ENCODE measurements at places on chromosomes 4 and X. TPM values are rescaled to one million over a fixed set of nuclear protein-coding genes. Genes with fewer than 3 reads are reported as not detected.

GRCh38 chr4:74624351-74625151 lies 169.8 kb downstream of the BTC start:
- ATAC-seq: peak; percentile 48

The ADH1C gene
- 11.3 TPM for total RNA-seq

DNA sequence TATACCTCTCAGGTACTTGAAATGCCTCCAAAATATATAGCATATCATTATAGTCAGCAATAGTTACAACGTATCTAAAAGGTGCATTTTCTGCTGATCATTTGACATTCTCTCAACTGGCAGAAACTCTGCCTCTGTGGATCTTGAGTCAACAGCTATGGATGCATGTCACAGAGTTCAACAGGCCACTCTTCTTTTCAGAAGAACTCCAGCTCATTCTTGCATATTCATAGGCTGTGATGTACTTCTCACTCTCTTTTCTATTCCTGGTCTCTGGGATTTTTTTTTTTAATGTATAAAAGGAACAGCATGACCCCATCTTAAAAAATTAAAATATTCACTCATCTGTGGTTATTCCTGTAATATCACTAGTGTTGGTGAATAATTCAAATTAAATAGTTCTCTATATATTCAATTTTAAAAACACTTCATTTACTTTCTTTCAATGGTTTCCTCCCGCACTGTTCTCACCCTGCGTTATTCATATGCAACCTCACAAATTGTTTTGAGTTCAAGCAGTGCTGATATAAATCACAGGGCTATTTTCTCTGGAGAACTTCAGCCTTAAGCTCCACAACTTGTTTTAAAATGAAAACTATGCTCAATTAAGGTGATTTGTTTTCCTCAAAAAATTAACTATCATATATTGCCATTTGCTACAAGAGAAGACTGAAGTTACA lies 1111.2 kb upstream of the ADGRL3 start:
- ATAC-seq: no peak

DNA sequence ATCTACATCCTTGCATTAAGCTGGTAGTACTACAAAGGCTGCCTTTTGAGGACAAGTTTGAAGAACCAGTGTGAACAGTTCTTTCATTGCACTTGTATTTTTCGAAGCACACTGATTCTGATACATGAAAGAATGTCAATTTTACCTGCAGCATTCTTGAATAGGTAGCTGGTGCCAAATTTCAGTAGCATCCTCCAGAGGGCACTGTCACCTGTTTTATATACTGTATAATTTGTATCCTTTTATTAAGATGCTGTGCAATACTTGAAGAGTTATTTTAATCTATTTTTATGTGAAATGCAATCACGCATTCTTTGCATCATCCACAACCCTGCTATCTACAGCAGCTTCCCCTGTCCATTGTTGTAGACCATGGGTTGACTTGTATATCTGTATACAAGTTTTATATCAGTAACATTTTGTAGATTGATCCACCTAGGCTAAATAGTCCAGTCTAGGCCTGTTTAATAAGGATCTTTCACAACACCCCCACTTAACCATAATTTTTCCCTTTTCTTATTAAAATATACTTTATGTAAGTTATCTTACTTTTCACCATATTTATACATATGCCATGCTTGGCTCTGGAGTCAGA lies 325.7 kb downstream of the PCDH7 start:
- no peak for ATAC-seq

GRCh38 chr4:138344054-138344453 lies 101.9 kb upstream of the SLC7A11 start:
- no peak for ATAC-seq

DNA sequence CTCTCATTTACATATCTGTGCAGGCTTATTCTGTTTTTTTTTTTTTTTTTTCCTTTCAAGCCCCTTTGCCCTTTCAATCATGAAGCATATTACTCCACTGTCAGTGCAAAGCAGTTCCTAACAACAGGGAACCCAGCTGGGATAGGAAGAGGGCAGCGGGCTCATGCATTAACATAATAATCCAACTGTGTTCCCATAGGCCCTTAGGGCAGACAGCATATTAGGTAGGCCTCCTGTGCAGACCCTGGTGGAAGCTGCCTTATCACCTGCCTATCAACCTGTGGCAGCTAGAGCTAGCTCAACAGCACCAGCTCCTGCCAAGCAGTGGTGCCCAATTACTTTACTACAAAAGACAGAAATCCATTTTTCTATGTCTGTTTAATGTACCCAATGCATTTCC lies 49.3 kb downstream of the SLC10A7 start:
- ATAC-seq: no peak

The TCEAL2 gene
- total RNA-seq: 32.7 TPM

DNA sequence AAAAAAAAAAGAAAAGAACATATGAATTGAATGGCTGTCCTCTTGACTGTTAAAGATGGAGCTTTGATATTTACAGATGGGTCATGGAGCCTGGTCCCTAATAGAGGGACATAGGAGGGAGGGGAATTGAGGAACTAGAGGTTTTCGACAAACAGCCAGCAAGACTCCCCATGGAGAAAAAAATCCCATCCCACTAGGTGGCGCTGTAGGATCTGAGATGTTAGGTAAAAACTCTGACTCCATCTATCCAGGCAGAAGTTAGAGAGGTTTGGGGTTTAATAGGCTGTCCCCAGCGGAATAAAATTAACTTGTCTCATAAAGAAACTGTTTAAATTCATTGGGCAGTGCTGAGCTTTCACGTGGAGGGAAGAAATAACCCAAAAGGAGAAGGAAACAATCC lies 45.9 kb downstream of the HMGB2 start:
- no peak for ATAC-seq

The FRG2 gene
- total RNA-seq: not detected

The STATH gene
- total RNA-seq: not detected

DNA sequence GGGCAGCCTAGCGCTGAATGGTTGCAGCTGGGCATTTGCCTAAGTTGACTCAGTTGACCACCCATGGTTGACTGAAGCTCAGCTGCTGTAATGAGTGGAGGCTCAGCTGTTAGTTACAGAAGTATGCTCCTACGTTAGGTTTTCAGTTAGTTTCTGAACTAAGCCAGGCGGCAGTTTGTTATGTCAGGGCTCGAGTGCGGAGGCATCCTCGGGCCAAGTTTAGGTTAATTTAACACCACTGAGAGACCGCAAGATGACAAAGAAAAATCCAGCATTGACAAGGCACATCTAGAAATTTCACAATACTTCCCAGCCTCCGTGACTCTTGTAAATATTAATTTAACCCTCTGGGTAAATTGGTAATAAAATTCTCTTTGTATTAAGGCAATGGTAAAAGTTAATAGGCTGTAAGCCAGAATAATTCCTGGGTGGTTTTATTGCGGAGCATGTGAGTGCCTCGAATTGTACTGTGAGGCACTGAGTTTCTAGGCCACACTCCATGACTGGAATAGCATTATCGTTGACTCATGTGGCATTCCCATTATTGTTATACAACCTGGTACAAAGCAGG lies 33.1 kb upstream of the CDKN2AIP start:
- no peak for ATAC-seq

- no peak for ATAC-seq
These were observed 42.7 kb upstream of the TMEM150C start for GRCh38 chr4:82604522-82604921.

DNA sequence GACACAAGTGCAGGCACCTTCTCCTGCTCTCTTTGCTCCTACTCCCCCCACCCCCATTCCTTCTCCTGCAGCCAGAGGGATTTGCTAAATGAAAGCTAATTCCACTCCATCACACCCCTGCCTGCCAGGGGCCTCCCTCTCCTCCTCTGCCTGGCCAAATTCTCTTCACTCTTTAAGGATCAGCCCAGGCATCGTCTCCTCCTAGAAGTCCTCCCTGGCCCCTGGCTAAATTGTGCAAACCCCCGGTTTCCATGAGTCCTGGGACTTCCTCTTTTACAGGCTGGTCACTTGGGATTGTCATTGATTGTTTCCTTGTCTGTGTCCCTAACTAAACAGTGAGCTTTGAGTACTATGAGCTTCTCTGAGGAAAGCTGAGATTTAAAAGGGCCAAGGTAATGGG lies 8.7 kb upstream of the ABLIM2 start:
- ATAC-seq: no peak

DNA sequence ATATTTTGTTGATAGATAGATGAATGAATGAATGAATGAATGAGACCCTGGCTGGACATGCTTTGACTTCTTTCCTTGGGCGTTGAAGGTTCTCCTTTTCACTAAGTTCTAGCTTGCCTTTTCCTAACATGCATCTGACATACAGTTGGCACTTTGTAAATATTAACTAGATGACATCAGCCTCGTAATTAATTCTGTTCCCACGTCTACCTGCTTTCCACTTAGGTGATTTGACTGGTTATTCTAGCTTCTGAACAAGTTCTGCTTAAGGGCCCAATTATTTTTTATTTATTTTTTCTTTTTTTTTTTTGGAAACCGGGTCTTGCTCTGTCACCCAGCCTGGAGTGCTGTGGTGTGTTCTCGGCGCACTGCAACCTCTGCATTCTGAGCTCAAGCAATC lies 13.9 kb upstream of the RASL11B start:
- no peak for ATAC-seq

DNA sequence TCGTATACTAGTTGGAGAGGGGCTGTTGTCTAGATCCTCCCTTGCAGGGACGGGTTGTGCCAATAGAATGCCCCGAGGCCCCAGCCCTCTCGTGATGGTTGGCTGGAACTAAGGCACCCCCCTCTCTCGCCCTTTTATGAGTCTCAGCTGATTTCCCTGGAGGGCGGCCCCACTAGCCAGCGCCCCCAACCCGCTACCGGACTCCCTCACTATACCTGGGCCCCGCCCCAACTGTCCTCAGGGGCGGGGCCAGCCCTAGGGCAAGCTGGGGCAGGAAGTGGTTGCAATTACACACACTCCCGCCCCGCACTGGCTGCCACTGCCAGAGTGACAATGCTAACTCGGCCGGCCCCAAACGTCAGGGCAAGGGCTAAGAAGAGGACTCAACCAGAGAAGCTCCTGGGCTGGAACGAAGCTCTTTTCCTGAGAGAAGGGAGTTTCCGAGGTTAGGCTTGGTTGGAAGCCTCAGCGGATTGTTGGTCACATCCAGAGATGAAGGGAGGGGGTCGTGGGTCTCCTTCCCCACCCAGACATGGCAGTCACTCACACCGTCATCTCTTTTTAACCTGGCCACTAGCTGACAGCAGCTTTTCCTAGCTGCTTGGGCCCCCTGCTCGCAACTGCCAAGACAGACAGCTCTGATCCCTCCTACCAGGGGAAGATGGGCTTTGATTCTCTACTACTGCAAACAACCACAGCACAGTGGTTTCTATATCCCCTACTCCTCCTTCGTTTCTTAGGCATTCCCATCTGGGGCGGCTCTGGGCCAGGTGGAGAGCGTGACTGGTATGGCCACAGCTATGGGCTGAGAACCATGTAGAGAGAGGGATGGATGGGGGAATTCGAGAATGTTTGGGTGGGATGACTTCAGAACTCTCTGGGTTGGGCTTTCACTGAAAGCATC lies 21.0 kb upstream of the BCORL1 start:
- ATAC-seq: no peak

GRCh38 chr4:101287324-101287723 lies 60.0 kb downstream of the PPP3CA start:
- ATAC-seq: no peak

DNA sequence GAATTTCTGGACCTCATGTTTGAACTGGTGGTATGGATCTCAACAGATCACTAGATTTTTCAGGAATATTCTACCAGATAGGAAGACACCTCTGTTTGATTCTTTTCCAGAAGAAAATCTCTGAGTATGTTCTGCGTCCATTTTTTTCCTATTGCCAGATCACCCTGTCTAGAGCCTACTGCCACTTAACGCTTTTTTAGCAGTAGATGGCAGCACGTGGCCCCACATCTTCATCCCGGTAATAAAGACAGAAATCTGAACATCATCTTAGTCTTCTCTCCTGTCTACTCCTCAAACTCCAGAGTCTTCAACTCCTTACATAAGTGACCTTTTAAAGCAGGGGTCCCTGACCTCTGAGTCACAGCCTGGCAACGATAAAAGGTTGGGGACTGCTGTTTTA lies 184.7 kb downstream of the TMA16 start:
- no peak for ATAC-seq

DNA sequence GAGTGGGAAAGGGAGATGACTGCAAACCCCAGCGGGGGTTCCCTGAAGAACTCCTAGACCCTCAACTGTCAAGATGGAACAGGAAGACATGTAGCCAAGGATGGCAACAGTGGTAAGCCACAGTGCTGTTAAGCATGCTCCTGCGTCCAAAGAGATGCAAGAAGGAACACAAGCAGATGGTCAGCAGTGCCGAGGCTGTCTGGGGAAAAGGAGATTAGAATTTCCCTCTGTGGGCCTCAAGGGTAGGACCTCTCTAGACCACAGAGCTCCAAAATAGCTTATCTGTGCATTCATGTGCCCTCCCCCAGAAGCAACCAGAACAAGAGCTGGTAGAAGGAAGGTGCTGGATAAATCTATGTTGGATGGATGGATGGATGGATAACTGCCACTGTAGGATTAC lies 82.0 kb upstream of the CPEB2 start:
- no peak for ATAC-seq

The PDE6B gene
- 1.2 TPM for total RNA-seq

The FAT4 gene
- 71.2 TPM for total RNA-seq

DNA sequence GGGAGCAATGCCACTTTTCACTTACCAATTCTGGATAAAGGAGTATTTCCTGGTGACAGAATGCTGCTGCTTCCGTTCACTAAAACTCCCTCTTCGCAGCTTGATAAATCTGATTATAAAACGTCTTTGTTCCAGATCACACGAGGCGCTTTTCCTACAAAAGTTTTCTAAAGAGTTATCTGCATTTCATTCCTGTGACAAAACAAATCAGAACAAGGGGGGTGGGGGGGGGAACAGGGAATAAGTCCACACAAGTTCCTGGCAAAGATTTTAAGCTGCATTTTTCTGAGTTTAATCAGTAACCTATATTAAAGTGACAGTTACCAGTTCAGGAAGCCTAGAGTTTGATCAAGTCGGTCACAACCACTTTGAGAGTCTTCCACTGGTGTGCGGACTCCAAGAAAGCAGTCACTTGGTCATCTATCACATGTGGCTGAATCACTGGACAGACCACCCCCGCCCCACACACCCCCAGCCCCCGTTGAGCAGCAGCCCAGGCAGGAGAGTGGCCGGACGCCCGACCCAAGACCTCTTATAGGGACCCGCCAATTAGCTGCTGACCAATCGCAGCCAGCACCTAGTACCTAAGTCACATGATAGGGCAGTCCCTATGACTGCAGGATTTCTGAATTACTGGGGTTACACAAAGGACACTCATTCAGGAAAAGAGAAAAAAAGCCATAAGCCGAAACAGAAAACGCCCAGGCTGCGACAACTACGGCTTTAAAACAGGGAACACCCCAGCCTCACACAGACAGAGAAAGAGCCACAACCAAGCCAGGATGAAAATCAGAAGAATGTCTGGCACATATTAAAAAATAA lies 569.3 kb upstream of the DIPK2B start:
- peak; percentile 89 for ATAC-seq

GRCh38 chrX:14864631-14865030 lies 8.2 kb downstream of the FANCB start:
- ATAC-seq: no peak

- no peak for ATAC-seq
These were observed 46.5 kb downstream of the ABLIM2 start for GRCh38 chr4:8112036-8112576.

The SERTM2 gene
- total RNA-seq: not detected
